ENCODE measurements at places on chromosomes 16 and 17.

GRCh38 chr17:62696726-62697490 is 69.4 kb downstream of the MRC2 start:
- no peak for DNase-seq

- DNase-seq: no peak
Observed at GRCh38 chr17:38761612-38762011, 9.1 kb downstream of the PSMB3 start.

DNA sequence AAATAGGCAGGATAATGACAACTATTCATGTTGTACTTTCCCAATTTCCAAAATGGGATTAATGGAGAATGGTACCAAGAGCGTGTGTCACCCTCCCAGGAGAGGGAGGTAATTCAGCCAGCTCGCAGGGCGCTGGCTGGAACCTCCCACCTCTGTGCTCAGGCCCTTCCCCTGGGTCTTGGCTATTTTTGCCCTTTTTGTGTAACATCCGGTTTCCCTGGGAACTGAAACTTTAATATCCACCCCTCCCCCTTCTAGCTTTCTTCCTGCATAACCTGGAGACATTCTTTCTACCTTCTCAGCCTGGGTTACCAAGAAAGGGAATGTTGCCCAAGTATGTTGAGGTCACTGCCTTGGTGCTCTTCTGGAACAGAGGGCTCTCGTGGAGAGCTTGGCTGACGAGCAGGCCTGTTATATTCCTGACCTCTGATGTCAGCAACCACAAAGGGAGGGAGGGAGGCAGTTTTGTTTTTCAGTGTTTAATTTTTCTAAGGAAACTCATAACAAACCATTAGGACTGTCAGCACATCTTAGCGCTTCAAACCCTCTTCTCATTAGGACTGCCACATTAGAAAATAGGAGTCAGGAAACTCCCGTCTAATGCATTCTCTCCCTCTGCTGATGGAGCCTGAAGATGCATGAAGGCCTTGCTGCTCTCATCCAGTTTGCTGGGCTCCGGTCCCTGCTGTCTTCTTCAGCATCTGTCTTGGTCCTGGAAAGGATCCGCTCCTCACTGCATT is 25.6 kb downstream of the ITGB3 start:
- DNase-seq: no peak

DNA sequence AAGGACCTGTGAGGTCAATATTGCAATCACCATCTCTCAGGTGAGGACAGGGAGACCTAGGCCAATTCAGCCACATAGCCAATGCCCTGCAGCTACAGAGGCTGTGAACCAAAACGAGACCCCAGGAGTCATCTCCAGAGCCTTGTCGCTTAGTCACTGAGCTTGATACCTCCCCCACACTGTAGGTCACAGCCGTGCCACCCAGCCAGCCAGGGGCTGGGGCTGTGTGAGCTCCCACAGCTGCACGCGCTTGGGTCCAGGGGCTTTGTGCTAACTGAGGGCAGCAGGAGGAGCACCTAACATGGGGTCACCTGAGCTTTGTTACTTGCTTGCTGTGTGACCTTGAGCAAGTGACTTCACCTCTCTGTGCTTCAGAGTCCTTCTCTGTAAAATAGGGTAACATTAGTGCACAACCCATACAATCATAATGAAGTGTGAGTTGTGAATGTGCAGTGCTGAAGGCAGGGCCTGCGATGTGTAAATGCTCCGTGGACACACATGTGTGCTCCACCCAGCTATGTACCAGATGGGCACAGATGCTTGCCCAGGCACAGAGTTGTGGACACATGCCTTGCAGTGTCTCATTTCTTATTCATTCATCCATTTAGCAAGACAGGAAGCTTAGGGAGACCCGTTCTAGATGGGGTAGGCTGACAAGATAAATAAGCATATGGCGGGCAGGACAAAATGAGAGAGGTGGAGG is 25.9 kb downstream of the SBK1 start:
- no peak for DNase-seq

Data from COR-L47 (cell line).